ENCODE measurements at places on chromosomes 2 and 18.

- no peak for DNase-seq
Measured at GRCh38 chr2:217920879-217921603, 81.8 kb downstream of the TNS1 start.

DNA sequence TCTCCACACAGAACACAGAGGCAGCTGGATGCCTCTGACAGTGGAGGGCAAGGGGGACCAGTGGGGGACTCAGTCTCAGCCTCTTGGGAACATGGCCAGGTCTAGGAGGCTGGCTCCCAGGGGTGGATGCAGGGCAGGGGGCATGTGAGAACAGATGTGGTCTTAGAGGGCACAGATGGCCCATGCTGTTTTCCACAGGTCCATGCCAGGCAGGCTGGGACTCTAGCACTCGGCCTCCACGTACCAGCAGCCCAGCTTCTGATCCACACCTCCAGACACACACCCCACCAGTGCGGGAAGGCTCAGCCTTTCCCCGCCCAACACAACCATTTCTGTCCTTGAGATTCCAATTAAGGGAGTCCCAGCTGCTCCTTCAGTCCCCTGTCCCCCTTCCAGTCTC, 42.4 kb downstream of the TNS1 start:
- DNase-seq = no peak

DNA sequence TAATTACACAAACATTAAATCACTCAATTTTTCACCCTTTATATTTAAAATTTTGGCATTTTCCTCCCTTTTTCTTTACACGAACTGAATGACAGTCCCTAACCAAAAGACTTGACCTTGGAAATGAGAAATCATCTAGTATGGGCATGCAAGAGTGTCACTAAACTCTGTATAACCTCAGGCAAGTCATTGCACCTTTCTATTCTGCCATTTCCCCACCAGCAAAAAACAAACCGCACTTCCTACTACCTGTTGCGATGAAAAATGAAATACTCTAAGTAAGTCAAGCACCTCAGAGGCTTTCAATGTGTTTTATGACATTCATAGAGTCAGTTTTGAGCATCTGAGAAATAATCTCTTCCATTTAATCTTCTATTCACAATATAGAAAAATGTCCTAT, 44.1 kb downstream of the ANKRD44 start:
- DNase-seq = no peak

GRCh38 chr18:44911773-44912172, 231.1 kb downstream of the SETBP1 start:
- no peak for DNase-seq

DNA sequence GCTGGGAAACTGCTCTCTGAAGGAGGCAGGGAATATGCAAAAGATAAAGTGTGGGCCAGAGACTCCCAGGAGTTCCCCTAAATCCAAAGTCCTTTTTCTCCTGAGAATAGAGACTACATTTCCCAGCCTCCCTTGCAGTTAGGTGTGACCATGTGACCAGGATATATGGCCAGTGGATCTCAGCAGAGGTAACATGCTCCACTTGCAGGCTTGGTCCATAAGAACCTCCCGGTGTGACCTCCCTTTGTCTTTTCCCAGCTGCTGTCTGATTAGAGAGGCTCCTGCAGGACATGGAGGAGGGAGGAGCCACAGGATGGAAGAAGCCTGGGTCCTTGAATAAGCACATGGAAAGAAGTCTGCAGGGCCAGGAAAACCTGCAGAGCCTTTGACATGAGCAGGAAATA, 76.2 kb downstream of the TGFA start:
- no peak for DNase-seq

DNA sequence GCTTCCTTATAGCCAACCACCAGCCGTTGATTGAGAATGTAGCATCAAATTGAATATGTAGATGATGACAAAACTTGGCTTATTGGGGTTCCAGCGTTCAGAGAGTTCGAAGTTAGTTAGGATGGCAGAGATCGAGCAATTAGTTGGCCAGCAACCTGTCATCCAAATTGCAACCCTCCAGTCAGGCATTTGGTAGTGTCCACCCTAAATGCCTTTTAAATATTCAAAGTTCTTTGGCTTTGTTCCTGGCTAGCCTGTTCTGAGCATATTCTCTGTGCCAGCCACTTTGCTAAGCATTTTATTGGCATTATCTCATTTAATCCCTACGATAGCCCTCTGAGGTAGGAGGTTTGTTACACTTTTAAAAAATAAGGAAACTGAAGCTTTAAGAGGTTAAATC, 342.8 kb downstream of the SETBP1 start:
- no peak for DNase-seq

GRCh38 chr2:11534746-11535484, 1.1 kb downstream of the GREB1 start:
- no peak for DNase-seq

- DNase-seq = no peak
Measured at GRCh38 chr18:78807668-78808067, 171.9 kb upstream of the SALL3 start.

DNA sequence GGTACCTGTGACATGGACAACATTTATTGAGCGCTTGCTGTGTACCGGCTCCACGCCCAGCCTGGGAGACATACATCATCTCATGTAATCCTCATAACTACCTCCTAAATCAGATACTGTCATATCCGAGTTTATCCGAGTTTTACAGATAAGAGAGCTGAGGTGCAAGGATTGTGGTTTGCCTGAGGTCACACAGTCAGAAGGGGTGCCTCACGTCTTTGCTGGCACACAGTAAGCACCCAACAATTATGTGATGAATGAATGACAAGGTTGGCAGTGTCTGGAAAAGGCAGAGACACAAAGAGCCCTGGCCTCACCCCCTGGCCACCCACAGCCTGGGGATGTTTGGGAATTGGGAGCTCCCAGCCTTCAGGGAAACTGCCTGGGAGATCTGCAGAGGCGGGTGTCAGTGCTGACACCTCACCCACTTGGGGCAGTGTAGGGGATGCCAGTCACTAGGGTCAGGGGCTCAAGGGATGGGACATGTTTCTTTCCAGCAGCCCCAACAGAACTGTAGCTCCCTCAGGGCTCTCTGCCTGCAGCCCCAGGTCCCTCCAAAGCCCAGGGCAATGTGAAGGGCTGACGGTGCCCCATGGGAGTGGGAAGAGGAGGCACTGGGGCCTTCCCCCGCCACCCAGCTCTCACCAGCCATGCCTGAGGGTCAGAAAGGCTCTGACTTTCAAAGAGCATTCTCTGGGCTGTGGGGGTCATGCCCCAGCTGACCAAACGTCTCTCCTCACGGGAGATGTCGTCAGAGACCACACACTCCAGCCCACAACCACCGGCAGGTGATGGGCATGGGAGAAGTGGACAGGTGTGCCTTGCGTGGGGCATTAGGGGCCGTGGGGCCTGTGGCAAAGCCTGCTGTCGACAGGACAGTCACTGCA, 157.5 kb downstream of the ZFP36L2 start:
- no peak for DNase-seq

GRCh38 chr2:143572421-143572820, 443.2 kb downstream of the ARHGAP15 start:
- DNase-seq = no peak

DNA sequence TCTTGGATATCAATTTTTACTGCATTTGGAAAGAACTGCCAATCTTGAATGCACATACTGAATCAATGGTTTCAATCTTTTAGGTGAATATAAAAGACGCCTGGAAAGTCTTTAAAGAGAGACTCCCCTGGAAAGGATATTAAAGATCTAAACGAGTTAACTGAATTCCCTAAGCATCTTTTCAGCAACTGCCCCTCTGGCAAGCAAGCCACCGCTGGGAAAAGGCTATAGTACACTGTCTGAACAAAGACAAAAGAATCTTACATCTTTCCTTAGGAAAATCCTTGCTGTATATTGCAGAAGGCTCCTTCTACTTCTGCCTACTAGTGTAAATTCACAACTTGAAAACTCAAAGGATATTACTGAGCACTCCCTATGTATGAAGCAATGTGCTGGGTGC, 28.0 kb downstream of the MYO5B start:
- no peak for DNase-seq

- DNase-seq = no peak
Measured at GRCh38 chr2:197904446-197904845, 100.1 kb downstream of the PLCL1 start.
